Muscle of arm (tissue), 14 donors: ENCODE measurements at places on chromosomes 1 and 21. TPM values are rescaled to one million over a fixed set of nuclear protein-coding genes. Genes with fewer than 3 reads are reported as not detected.

GRCh38 chr1:223870617-223871574 is 25.1 kb upstream of the TP53BP2 start:
- DNase-seq = no peak

DNA sequence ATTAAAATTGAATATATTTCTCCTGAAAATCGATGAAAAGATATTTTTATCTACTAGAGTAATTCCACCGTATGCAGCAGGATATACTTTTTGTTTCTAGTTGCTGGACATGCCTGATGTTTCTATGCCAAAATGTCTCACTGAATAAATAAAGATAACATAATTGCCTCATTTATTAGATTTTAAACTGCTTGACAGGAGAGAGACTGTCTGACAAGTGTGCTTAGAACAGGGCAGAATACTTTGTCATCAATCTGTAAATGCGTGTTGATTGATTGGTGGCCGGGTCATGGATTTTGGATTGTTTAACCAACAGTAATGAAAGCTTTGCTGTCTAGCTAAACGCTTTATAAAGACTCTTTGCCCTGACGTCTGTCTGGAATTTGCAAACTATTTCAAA is 339.0 kb downstream of the CHRM3 start:
- DNase-seq = no peak

- no peak for DNase-seq
These were observed 50.7 kb downstream of the SPATA17 start for GRCh38 chr1:217681806-217682205.

GRCh38 chr1:212685429-212685828 is 14.2 kb downstream of the BATF3 start:
- DNase-seq = no peak

DNA sequence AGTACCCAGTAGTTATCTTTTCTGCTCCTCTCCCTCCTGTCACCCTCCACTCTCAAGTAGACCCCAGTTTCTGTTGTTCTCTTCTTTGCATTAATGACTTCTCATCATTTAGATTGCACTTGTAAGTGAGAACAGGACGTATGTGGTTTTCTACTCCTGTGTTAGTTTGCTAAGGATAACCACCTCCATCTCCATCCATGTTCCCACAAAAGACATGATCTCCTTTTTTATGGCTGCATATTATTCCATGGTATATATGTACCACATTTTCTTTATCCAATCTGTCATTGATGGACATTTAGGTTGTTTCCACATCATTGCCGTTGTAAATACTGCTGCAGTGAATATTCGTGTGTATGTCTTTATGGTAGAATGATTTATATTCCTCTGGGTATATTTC is 1346.5 kb downstream of the MRPL39 start:
- DNase-seq = no peak

The GPR3 gene
- 0.95 TPM for polyA plus RNA-seq

The NLRP3 gene
- 1.2 TPM for polyA plus RNA-seq

The NR1I3 gene
- not detected for polyA plus RNA-seq

The CA6 gene
- not detected for polyA plus RNA-seq

The CXADR gene
- 1.4 TPM for polyA plus RNA-seq

The PTPRF gene
- polyA plus RNA-seq = 19.1 TPM

The NIPAL3 gene
- 4.0 TPM for polyA plus RNA-seq

The KCNE2 gene
- polyA plus RNA-seq = 0.44 TPM
